ENCODE measurements at places on chromosomes 7 and 10.

DNA sequence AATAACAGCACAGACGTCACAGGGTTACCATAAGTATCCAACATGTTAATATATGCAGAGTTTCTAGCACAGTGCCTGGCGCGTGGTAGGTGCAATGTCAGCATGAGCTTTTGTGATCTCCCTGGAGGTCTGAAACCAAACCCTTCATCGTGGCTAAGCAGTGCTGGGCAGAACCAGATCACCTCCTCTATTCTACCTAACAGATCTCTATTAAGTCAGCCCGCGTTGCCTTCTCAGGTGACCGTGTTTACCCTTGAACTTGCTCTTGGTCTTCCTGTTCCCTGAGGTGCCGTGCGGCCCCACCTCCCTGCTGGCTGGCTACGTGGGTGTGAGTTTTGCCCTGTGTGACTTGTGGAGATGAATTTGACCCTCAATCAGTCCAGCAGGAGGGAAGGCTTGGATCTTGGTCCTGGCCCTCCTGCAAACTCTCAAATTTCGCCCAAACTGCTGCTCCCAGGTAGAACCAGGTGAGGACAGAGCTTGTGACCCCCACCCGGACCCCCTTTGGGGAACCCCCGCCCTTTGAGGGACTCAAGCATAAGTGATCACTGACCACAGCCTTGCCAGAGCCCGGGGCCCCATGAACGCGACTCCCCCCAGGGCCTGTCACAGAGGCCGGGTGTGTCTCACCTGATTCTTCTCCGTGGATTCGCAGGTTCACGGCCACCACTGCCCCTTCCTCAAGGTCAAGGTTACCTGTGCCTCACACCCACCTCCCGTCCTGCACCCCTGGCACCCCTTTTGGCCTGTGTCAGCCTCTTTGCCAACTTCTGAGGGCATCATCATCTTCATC, 54.2 kb downstream of the ELFN1 start:
- no peak for DNase-seq

- DNase-seq: no peak
Observed at GRCh38 chr10:84233940-84234339, 7.4 kb downstream of the LRIT1 start.

- DNase-seq: no peak
Observed at GRCh38 chr10:77969114-77969513, 42.6 kb upstream of the DLG5 start.

DNA sequence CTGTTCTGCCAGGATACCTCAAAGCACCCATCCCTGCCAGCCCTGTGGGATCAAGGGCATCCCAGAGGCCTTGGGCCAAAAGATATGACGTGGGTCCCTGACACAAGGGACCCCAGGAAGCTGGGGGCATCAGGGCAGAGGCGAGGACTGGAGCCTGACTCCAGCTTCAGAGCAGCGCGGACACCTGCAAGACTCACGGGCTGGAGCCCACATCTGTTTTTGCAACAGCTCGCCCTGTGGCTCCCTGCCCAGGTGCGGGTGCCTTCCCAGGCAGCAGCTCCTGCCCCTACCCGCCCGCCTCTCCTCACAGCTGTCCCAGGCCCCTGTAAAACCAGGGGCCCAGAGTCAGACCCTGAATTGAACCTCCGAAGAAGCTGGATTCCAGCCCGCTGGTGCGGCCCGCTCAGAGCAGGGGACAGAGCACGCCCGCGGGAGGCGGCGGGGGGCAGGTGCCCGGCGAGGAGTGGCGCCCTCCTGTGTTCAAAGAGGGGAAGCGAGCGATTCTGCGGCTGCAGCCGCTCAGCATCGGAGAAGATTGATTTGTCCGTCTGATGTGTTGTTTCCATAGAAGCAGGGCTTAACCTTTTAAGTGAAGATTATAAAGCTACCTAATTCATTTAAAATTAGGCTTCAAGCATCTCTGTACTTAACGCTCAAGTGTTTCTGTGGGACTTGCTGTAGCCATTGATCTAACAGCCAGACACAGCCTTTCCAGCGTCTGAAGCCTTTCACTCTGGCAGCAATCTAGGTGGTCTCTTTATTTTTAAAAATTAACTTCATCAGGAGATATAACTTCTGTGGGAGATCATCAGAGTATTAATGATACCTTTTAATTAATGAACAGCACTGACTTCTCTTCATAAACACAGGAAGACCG, 88.4 kb downstream of the BEND7 start:
- peak; percentile 66 for DNase-seq

- no peak for DNase-seq
Observed at GRCh38 chr10:3469639-3470020, 297.0 kb upstream of the PITRM1 start.

- DNase-seq: no peak
Observed at GRCh38 chr7:29042824-29043231, 84.7 kb upstream of the TRIL start.

GRCh38 chr10:1745780-1746456, 8.6 kb upstream of the ADARB2 start:
- DNase-seq: no peak

DNA sequence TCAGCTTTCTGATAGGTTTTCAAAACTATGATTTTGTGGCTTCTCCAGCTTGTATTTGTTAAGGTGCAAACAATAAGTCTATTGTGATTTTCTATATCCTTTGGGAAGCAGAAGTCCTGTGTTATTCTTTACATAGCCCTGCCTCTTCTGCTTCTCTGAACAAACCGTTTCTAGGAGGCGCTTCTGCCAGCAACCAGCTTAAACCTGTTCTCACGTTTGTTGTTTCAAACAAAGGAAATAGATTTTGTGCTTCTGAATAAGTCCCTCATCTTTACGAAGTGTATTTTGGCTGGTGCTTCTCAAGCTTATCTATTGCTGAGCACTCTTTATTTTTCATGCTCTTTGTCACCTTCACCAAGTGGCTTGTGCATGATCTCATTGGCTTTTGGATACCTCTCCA, 61.0 kb downstream of the VTI1A start:
- no peak for DNase-seq

DNA sequence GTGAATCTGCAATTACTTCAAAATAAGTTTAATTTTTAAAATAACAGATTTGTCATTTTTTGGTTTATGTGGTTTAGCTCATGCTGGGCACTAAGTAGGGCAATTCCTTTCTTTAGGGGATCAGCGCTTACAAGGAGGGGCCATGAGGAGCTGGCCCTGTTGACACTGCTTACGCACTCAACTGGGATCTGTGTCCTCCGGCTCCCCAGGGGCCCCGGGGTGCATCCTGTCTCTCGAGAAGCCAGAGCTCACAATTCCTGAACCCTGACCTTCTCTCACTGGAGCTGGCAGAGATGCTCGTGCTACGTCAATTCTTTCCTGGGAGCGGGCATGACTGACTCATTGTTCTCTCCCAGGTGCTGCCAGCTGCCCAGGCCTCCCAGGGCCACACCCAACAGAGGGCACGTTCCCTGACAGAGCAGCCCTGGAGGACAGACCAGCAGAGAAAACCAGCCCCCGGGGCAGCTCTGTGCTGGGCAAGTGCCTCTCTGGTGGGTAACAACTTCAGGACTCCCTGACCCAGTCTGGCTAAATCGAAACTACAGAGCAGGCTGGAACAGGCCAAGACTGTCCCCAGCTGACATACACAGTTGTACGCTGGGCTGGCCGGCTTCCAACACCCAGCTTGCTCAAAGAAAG, 36.8 kb downstream of the CTBP2 start:
- no peak for DNase-seq
